ENCODE measurements at places on chromosomes 3 and 15. TPM values are rescaled to one million over a fixed set of nuclear protein-coding genes. Genes with fewer than 3 reads are reported as not detected.

Gene KLHL24
- total RNA-seq: 147 TPM

Gene ANKRD63
- total RNA-seq: not detected

Gene FBXO40
- not detected for total RNA-seq

Gene IGSF10
- total RNA-seq: 17.3 TPM

Gene DPPA4
- total RNA-seq: not detected

Gene CP
- total RNA-seq: 64.4 TPM

All from subcutaneous adipose tissue (tissue), 4 donors.